T-helper 1 cell (primary cell): ENCODE measurements at places on chromosomes 5 and 9.

- DNase-seq = no peak
These were observed 26.0 kb downstream of the SGTB start for GRCh38 chr5:65695896-65696295.

DNA sequence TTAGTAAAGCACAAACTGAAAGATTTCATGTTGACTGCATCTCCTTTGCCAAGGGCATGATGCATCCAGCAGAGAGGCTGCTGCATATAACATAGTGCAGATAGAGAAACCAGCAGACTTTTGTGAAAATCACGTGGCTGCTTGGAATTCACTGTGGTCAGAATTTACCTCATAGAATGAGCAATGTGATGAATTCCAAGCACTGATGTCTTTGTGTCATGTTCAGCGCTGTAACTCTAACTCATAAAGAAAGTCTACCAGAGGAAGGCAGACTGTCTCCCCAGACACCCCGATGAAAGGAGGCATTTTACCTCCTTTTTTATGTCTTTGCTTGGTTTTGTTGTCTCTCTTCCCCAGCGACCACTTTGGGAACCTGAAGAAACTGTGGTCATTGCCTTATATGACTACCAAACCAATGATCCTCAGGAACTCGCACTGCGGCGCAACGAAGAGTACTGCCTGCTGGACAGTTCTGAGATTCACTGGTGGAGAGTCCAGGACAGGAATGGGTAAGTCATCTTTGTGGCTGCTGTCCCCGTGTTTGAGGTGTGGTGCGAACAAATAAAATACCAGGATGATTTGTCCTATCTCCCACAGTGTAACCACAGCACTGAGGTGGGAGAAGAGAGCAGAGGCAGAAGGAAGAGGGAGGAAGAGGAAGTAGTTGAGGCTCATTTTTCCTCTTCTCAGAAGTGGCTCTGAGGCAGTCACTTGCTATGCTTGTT lies 42.0 kb downstream of the ITK start:
- no peak for DNase-seq

DNA sequence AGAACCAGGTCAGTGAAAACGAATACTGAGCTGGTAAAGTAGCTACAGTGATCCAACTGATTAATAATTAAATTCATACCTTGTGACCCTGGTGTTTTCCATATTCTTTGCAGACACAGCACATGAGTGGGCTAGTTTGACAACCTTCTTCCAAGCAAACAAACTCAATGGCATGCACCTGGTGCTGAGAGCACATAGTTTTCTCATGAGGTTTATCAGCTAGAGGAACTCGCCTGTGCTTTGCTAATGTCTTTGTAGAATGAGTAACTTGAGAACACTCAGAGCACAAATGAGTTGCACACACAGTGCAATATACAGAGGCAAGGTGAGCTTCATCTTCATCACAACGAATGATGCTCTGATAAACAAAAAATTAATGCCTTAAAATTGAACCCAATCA lies 12.6 kb downstream of the TRIM23 start:
- no peak for DNase-seq

DNA sequence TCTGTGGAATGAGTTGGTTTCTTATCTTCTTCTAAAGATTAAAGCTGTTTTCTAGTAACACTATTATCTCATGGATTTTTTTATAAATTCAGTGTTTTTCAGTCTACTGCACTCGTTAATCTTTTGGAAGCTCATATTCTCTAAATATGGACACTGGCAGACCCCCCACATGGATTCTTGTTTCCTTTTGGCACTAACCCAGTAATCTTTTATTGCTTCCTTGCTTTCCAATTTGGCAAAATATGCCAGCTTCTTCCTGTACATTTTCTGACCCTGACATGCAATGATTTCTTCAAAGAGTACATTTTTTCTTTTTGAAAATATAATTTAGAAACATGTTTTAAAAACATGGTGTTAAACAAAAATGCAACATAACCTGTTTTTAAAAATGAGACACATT lies 474.2 kb upstream of the FTMT start:
- DNase-seq = no peak

- no peak for DNase-seq
These were observed 28.8 kb upstream of the ADAMTS2 start for GRCh38 chr5:179373961-179374505.

DNA sequence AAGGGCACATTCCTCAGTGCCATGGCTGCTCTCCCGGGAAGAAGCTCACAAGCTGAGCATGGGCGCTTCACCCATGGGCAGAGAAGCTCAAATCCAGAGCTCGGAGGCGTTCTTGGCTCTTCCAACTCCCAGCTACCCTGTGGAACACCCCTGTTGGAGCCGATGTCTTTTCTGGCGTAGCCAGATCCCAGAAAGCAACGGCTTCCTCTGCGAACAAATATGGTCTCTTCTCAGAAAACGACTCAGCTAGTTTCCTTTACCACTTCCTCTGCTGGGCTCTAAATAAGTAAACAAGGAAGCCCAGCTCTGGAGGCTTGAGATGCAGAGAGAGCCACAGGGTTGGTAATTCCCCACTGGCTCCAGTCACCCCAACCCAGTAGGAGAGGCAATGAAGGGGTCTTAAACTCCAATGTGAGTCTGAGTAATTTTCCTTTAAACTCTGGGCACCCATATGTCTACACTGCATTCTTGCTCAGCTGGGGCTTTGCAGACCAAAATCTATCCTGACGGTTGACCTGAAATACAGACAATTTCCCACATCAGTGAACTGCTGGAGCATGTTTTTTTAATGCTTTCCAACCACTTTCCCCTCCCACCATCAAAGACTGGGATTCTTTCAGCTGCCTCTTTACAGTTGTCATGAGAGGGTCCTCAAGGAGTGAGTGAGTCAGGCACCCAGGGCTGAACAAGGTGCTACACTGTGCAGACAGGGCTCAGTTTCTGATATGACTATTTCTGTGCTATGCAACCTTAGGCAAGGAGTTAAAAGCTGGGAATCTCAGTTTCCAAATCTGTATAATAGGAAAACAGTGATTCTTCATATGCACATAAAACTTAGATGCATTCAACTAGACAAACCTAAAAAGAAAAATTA lies at the start of gene LCP2:
TSS of gene LCP2 (minus strand) at position 189 of the 874 bp plus-strand sequence. CDS start at position 23, 166 bp downstream.
- peak; percentile 38 for DNase-seq

- no peak for DNase-seq
These were observed 247.0 kb upstream of the TNC start for GRCh38 chr9:115364991-115365390.

DNA sequence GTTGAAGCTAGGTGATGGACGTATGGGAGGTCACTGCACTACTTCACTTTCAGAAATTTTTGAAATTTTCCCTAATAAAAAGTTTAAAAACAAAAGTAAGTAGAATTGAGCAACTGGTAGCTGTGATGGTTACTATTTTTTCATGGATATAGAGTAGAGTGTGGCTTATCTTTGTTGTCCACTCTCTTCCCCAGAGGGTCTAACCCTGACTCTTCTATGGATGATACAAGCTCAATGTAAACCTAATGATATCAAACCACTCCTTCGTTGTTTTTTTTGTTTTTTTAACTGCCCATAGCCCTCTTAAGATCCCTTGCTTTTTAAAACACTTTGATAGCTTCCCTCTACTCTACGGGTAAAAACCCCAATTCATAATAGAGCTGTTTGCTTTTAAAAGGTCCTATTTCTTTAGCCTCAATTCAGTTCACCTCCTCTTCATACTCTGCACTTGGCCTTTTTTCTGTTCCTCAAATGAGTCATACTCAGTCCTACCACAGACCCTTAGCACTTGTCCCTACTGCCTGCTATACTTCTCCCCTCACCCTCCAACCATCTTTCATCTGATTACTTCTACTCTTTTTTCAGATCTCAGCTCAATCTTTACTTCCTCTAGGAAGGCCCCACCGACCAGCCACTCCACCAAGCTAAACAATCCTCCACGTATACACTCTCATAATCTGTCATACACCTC lies 2.6 kb downstream of the HDAC3 start:
- DNase-seq = peak; percentile 33

DNA sequence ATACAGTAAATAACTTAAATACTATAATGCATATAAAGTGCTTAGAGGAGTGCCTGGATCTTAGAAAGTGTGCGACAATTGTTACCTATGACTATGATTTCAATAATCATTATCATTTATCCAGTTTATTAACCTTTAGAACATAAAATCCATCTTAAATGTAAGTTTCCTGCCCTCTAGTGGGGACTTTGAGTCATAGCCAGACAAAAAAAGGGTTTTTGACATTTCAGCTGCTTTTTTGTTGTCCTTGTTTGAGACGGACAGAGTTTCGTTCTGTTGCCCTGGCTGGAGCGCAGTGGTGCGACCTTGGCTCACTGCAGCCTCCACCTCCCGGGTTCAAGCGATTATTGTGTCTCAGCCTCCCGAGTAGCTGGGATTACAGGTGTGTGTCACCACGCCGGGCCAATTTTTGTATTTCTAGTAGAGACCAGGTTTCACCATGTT lies 9.7 kb upstream of the C9orf152 start:
- DNase-seq = no peak

DNA sequence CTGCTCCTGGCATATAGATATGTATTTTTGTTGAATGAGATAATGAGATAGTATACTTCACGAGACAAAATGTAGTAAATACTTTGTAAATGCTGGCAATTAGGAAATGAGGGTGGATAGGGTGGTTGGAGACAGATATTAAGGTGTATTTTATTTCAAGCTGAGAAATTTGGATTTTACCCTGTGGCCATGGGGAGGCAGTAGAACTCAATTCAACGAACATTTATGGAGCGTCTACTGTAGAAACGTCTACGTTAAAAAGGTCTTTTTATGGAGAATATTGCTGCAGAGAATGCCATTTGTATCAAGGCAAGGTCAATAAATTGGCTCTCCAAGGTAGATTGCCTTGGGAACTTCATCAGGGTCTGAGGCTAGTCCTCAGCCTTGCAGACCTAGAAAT lies 21.5 kb upstream of the RALGPS1 start:
- no peak for DNase-seq

DNA sequence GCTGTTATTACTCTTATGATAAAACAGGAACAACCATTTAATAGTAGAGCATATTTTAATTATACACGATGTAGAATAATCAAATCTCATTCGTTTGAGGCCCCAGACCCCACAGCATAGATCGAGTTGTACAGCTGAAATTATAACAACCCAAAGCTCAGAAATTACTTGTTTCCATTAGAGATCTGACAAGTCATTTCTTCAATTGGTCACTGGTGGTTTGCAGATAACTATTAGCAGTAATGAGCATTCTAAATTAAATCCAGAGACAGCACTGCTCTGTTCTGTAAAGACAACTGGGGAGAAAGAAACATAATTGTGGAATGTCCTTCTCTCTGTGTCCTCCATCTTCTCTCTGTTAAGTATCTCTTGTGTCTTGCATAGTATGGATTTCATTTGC lies 12.9 kb downstream of the CDK5RAP2 start:
- no peak for DNase-seq

- DNase-seq = no peak
These were observed 36.8 kb downstream of the DENND1A start for GRCh38 chr9:123893115-123893514.

DNA sequence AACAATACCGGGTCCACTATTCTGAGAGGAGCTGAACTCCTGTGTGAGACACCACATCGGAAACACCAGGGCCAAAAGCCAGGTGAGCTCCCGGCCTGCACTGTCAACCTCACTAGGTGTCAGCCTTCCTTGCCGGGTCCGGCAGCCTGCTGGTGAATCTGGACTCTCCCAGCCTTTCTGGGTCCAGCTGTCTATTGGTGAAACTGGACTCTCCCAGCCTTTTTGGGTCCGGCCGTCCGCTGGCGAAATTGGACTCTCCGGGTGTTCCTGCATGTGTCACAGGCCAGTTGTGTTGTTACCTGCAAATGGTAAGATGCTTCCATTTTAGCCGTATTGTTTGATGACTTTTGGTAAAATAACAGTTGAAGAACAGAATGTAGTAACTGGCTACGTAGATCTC lies 801.5 kb downstream of the CDH9 start:
- no peak for DNase-seq
